Activated CD4-positive, alpha-beta T cell treated with anti-CD3 and anti-CD28 coated beads, Interleukin-2, amount 10 ng/mL, durations not matched to agents 24 days and 14 days (primary cell): ENCODE measurements at places on chromosomes 2 and 18.

GRCh38 chr2:20035955-20036666 lies 15.3 kb downstream of the LAPTM4A start:
- no peak for DNase-seq

- DNase-seq: peak; percentile 72
Measured at GRCh38 chr18:23136326-23137096, 1.2 kb downstream of the CABLES1 start.

GRCh38 chr2:192004188-192004963 lies 157.5 kb upstream of the CAVIN2 start:
- no peak for DNase-seq

GRCh38 chr18:34676816-34677574 lies 33.1 kb upstream of the DTNA start:
- no peak for DNase-seq

- peak; percentile 44 for DNase-seq
Measured at GRCh38 chr2:3076848-3077642, 300.6 kb downstream of the EIPR1 start.

DNA sequence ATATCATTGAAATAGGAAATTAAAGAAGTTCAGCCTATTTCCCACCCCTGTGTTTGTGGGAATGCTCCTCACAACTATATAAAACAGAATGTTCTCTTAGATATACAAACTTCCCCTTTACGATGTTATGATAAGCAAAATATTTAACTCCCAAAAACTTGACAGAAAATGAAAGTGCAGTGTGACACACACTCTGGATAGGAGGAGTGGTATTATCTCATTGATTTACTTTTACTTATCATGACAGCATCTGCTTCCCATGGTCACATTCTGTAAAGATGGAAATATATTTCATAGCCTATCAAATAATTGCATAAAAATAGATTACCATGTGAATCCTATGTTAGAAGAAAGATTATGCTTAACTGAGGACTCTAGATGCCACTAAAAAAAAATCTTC lies 96.6 kb upstream of the STK17B start:
- DNase-seq: no peak
